ENCODE measurements at places on chromosomes 2 and 18.

- DNase-seq = no peak
These were observed 62.8 kb upstream of the CYP26B1 start for GRCh38 chr2:72210470-72210869.

- no peak for DNase-seq
These were observed 71.5 kb downstream of the KLHL14 start for GRCh38 chr18:32701313-32701712.

GRCh38 chr2:22683914-22684313 is 701.1 kb upstream of the KLHL29 start:
- no peak for DNase-seq

- no peak for DNase-seq
These were observed 72.5 kb upstream of the ID2 start for GRCh38 chr2:8609357-8609811.

GRCh38 chr2:62456721-62457539 is 49.1 kb downstream of the TMEM17 start:
- DNase-seq = peak; percentile 72

DNA sequence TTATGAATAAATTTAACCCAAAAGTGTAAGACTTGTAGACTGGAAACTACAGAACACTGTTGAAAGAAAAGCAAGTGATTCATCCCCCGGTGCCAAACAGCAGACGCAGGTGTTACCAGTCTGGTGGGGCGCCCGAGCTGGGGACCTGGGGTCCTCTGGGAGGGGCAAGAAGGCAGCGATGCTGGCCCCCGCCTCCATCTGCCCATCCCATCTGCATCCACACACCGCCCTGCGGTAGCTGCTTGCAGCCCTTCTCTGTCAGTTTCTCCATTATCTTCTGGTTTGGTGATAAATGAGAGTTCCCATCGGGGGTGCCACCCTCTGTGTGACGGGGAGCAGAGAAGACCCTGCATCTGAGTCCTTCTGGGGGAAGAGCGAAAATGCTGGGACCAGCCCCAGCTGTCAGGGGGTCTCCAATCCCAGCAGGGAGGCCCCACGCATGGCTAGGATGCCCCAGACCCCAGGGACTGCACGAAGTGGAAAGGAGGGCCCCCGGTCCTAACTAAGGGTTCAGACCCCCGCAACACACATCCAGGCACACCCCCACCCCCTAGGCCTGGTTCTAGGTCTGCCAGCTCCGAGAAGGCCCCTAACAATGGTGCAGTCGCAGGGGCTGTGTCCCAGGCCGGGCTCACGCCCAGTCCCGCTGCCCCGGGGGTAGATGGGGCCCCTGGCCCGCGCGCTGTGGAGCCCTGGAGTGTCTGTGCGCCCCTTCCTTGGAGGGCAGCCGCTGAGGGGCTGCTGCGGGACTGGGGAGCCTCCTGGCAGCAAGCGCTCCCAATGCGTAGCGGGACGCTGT is 686 bp upstream of the RGPD8 start:
- DNase-seq = no peak

GRCh38 chr2:43524177-43524965 is 71.5 kb downstream of the THADA start:
- no peak for DNase-seq

GRCh38 chr2:82959727-82960126 is 1499.4 kb downstream of the SUCLG1 start:
- no peak for DNase-seq

- DNase-seq = no peak
These were observed 10.4 kb downstream of the MEIS1 start for GRCh38 chr2:66445076-66445924.

DNA sequence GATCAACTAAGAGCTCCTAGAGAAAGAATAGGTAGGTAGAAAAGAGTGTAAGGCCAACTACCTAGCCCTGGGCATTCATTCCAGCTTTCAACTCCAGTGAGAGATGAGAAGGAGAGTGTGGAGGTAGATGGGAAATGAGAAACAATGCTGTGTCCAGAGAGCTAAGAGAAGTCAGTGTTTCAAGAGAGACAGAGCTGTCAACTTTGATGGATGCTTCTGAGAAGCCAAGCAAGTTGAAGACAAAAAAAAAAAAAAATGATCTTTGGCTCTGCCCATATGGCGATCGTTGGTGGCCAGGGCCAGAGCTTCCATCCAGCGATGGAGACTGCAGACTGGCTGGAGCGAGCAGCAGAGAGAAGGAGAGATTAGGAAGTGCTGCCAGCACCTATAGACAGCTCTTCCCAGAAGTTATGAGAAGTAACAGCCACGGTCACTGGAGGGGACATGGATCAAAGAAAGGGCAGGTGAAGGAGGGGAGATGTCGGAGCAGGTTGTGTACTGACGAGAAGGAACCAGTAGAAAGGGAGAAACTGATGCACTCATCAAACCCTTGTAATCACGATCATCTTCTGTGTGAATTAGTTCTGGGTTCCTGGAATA is 112.4 kb upstream of the PPP1CB start:
- no peak for DNase-seq

- no peak for DNase-seq
These were observed 28.6 kb upstream of the TMEM87B start for GRCh38 chr2:112026509-112026908.

GRCh38 chr2:232260075-232260474 is 118.5 kb upstream of the ALPP start:
- no peak for DNase-seq

- DNase-seq = no peak
These were observed 324.0 kb downstream of the DSEL start for GRCh38 chr18:67192535-67192934.

DNA sequence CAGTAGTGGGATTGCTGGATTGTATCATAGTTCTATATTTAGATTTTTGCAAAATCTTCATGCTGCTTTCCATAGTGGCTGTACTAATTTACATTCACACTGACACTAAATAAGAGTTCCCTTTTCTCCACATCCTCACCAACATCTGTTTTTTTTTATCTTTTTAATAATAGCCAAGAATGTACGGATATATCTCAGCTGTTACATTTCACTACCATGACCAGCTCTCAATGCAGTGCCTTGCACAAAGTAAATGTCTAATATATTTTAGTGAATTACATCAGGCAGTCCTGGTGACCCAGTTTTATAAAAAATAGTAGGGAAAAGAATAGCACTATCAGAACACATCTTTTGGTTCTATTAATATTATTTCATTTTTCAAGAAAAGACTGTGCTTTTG is 161.8 kb downstream of the LNPK start:
- no peak for DNase-seq

- DNase-seq = no peak
These were observed 34.5 kb downstream of the EMILIN2 start for GRCh38 chr18:2881088-2881839.

- DNase-seq = peak; percentile 42
These were observed 163.8 kb upstream of the MEX3C start for GRCh38 chr18:51361130-51361860.

DNA sequence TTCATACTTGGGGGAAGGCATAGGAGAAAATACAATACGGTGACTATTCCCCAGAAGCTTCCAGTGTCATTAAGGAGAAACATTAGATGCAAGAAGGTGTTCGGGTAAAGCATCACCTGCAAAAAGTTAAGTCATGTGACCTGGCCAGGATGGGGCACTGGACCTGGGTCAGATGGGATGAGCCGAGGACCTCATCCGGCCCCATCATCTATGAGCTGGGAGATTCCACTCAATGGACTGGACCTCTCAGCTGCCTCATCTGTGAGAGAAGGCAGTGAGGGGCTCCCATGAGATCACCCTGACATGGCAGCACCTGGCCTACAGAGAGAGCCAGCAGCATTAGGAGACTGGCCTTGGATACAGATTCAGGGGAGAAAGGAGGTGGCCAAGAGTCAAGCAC is 111.4 kb upstream of the TEX51 start:
- no peak for DNase-seq

DNA sequence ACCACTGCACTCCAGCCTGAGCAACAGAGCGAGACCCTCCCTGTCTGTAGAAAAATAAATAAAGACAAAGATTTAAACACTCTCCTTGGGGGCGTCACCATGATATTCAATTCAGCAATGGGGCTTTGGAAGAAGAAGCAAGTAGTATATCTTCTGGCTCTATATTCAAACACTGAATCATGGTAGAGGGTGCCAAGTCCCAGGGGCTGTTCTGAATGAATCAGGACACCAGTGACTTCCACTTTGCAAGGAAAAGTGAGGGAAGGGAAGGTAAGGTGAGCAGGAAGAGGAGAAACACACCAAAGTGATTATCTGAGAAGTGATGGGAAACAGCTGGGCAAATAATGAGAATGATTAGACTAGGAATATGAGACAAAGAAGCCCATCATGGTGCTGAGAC is 80.5 kb downstream of the AAK1 start:
- DNase-seq = no peak

- DNase-seq = no peak
These were observed 435.3 kb downstream of the TGIF1 start for GRCh38 chr18:3885209-3885792.

DNA sequence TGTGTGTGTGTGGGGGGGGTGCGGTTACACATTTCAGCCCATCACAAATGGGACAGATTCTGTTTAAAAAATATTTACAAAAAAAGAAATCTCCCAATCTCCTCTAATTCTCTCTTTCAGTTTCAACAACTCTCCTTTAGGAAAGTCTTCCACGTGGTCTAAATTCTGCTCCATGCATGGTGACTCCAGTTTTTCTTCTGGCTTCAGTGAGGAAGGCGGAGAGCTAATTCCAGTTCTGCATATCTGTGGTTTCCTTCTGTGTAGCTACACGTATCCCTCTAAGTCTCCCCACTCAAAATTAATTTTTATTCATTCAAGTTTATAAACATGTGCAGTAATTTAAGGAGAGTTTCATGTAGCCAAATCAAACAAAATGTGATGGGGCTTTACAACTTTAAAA is 111.6 kb downstream of the SLC4A3 start:
- no peak for DNase-seq

- no peak for DNase-seq
These were observed 48.2 kb upstream of the TMEM200C start for GRCh38 chr18:5943514-5943913.

- DNase-seq = no peak
These were observed 37.5 kb upstream of the SIX2 start for GRCh38 chr2:45046786-45047185.

DNA sequence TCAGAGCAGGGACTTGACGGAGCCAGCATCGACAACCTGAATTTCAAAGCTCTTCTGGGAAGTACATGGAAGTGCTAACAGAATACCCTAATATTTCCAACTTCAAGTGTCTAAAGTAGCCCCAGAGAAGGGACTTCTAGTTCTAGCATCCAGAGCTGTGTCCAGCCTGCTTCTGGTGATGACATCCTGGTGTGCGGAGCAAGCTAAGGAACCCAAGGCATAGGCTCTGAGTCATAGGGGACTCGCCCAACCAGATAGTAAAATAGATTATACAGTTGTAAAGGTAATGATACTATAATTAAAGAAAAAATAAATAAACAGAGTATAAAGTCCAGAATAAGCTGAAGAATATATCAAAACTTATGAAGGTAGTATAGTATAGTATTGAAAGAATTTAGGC is 108.1 kb upstream of the SERPINE2 start:
- DNase-seq = no peak

DNA sequence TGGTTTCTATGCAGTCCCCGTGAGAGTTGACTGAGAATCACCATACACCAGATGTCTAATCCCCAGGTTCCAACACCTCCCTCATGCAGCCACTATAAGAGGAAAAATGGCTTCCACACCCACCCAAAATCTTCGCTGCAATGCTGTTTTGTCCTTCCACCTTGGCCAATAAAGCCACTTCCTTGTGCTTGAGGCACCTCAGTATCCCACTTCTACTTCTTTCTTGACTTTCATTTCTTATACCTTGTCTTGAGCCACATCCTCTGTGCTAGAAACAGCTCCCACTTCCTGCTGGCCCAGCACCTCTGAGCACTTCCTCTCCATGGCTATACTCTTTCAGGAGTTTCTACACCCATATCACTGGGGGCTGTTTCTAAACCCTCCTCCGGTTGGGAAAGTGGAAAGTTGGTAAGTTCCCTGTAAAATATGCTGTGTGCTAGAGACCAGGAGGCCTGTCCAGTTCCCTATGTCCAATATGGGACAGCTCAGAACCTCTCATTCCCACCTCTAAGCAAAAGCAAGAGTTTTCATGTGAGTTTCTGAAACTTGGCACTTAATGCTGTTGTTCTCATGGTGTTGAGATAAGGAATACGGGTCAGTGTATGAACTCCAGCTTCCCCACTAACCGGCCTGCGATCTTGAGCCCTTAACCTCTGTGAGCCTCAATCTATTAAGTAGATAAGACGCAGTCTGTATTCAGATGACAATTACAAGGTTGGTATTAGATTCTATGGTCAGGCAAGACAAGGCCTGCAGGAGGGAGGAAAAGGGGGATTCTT is 209.1 kb upstream of the ID2 start:
- DNase-seq = peak; percentile 74

GRCh38 chr18:45805551-45805950 is 19.9 kb upstream of the SIGLEC15 start:
- no peak for DNase-seq

DNA sequence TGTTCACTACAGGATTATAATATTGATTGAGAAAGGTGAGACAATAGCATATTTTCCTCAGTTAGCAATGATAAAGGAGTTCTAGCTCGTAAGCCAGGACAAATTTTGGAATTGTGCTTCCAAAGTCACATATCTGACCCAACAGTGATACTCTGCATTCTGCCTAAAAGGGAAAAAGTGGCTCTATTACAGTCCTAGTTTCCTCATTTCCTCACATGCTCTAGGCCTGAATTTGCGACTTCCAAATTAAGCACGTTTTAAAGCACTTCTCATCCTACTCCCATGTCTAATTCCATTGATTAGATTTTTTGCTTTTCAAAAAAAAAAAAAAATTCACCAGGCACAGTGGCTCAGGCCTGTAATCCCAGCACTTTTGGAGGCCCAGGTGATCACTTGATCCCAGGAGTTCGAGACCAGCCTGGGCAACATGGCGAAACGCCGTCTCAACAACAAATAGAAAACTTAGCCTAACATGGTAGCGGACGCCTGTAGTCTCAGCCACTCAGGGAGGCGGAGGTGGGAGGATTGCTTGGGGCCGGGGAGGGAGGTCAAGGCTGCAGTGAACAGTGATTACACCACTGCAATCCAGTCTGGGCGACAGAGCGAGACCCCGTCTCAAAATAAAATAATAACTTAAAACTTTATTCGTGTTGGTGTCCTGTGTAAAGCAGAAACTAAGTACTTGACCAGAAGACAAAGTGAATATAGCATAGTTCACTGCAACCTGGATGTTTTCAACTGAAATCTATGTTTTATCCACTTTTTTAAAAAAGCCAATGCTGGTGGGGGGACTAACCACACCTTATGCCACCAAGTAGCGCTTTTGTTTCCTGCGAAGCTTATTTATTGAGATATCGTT is 1.5 kb downstream of the ESCO1 start:
- DNase-seq = no peak

- no peak for DNase-seq
These were observed 90.9 kb upstream of the SMAD2 start for GRCh38 chr18:48021273-48021914.

All from activated CD4-positive, alpha-beta T cell treated with anti-CD3 and anti-CD28 coated beads, Interleukin-10, Interleukin-2, amounts not matched to agents 100 ng/mL and 50 ng/mL, durations not matched to agents 16 hours and 8 hours (primary cell).